ENCODE measurements at places on chromosomes 3 and 15. TPM values are rescaled to one million over a fixed set of nuclear protein-coding genes. Genes with fewer than 3 reads are reported as not detected.

DNA sequence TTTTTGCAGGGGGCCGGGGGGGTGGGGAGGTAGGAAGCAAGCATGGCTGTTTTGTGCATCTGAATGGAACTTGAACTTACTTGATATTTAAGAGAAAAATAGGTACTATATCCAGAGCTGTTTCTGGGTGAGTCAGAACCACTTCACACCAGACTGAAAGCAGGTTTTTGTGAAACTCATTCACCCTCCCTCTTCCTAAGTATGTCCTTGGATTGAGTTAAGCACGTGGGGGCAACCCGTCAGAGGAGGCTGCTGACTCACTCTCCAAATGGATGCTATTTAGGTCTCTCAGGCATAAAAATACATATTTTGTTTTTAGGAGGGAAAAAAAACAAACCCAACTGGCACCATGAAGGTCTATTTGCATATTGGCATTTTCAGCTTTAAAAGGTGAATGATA is 270.3 kb downstream of the RYR3 start:
- DNase-seq: no peak

ZBBX gene
- total RNA-seq: not detected

MAGEL2 gene
- 0.09 TPM for total RNA-seq

DNA sequence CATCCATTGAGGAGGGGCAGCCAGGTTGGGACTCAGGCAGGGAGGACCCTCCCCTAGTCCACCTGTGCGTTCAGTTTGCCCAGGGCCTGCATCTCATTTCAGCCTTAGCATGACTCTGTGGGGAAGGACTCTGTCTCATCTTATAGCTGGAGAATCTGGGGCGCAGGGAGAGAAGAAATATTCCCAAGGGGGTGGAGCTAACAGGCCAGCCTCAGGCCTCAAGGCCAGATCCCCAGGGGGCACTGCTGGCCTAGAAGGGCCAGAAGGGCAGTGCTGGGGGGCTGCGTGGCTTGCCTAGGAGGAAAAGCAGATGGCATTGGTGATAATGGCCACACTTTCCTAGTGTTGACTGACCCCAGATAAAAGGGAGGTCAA is 10.9 kb downstream of the AMOTL2 start:
- no peak for DNase-seq

GRCh38 chr15:45409596-45409995 is 31.3 kb upstream of the GATM start:
- DNase-seq: no peak

PYGO1 gene
- total RNA-seq: 4.3 TPM

- no peak for DNase-seq
These were observed 53.5 kb downstream of the AMOTL2 start for GRCh38 chr3:134320749-134321148.

DNA sequence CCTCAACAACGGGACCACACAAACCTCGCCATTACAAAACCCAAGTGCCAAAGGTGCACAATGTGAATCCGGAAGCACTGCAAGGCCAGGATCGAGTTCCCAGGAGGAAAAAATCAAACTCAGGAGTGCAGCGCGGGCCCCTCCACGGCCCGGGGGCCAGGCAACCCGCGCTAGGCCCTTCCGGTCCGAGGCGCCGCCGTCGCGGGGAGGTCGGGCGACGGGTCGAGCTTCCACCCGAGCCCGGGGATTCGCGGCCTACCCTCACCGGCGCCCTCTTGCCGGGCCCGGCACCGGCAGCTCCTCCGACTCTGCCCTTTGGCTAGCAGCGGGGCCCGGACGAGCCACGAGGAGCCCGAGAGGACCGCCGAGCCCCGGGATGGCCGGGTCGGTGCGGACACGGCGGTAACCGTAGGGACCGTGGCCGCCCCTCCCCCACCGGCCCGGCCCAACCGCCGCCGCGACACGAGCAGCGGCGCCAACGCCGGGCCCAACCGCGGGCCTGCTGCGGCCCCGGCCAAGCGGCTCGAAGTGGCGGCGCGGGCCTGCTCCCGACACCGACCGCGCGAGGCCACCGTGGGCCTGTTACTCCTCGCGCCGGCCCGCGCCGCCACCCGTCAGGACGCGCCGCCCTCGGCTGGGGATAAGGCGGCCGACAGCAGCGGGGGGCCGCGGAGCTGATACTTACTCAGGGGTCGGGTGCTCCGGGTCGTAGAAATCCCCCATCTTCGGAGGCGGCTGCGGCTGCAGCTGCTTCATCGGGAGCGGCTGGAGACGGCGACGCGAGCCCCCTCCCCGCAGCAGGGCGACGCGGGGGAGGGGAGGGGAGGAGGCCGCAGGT is 525 bp downstream of the SETD2 start:
- DNase-seq: peak; percentile 40

- DNase-seq: no peak
These were observed 102.1 kb downstream of the FBXL22 start for GRCh38 chr15:63699101-63699785.

DNA sequence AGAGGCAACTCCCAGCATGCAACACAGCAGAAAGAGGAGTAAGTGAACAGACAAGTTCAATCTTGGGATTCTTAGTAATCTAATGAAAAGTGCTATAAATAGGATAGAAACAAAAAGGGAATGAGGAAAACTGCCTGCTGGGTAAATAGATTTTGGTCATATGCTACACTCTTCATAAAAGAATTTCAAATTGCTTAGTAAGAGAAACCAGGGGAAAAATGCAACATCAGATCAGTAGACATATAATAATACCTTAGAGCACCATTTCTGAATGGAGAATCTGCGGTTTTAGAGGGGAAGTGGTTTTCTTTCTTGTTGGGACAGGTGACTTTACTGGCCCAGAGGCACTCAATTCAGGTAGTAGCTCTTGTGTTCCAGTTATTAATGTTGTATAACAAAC is 13.4 kb upstream of the TBC1D5 start:
- no peak for DNase-seq

GRCh38 chr3:142218703-142219102 is 6.7 kb downstream of the GK5 start:
- DNase-seq: no peak

- DNase-seq: no peak
These were observed 71.3 kb downstream of the MBNL1 start for GRCh38 chr3:152339881-152340505.

GRCh38 chr15:45704329-45705249 is 69.8 kb downstream of the SQOR start:
- DNase-seq: no peak

GOLGA8F gene
- total RNA-seq: not detected

GRCh38 chr3:193974191-193974652 is 161.7 kb upstream of the HES1 start:
- DNase-seq: no peak

ABI3BP gene
- 32.9 TPM for total RNA-seq

TERC gene
- 1.7 TPM for total RNA-seq

PPCDC gene
- 4.9 TPM for total RNA-seq

DNA sequence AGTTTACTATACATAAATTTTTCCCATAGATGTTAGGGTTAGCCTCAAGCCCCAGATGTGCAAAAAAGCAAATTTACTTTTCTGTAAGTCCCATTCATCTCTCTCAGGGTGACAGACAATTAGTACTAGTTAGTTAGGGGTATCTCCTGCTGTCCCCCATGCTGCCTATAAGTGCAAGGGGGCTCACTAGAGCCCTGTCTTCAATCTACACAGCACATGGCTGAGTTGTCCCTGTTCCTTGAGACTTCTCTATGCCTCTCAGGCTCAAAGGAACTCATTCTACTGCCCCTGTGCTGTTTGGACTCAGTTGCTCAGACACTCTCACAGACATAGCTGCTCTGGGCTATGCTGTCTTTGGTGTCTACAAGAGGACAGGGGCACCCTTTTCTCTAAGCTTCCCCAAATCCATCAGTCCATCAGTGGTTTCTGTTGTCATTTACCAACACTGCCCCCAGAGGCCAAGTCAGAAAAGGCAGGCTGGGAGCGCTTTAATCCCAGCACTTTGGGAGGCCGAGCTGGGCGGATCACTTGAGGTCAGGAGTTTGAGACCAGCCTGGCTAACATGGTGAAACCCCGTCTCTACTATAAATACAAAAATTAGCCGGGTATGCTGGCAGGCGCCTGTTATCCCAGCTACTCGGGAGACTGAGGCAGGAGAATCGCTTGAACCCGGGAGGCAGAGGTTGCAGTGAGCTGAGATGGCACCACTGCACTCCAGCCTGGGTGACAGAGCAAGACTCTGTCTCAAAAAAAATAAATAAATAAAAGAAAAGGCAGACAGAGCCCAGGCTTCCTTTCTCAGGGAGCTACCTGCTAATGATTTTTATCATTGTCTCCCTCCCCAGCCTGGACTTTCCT is 31.4 kb upstream of the PRTG start:
- peak; percentile 17 for DNase-seq

GRCh38 chr3:115663414-115663813 is 40.1 kb downstream of the GAP43 start:
- no peak for DNase-seq

Measured in heart right ventricle (tissue), 16 donors.